ENCODE measurements at places on chromosomes 4 and X. TPM values are rescaled to one million over a fixed set of nuclear protein-coding genes. Genes with fewer than 3 reads are reported as not detected.

GRCh38 chr4:184506527-184507121 is 32.3 kb upstream of the IRF2 start:
- DNase-seq, result no peak

DNA sequence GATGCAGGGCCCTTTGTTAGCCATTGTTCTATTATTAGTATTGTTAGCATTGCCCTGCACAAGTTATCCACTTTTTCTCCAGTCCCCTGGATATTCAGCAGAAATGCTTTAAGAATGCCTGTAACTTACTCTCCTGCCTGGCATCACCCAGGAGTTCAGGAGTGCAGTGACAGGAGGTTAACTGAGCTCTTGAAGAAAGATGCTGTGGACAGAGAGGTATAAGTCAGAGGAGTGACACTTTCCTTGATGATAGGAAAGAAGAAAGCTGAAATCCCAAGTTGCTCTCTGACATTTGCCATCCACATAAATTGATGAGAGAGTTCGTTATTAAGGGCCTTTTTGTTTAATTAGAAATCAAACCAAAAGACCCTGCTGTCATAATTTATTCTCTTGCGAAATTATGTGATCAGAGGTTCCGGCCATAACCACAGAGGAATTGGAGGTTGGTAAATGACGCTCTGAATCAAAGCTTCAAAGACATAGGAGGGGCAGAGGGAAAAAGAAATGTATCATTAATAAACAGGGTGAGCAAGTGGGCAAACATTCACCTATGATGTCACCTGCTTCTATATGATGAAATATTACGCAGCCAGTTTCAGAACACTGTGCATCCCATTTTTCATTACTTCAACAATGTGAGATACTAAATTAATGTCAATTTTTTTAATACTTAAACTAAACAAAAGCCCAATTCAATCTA is 230.2 kb upstream of the JADE1 start:
- no peak for DNase-seq

DNA sequence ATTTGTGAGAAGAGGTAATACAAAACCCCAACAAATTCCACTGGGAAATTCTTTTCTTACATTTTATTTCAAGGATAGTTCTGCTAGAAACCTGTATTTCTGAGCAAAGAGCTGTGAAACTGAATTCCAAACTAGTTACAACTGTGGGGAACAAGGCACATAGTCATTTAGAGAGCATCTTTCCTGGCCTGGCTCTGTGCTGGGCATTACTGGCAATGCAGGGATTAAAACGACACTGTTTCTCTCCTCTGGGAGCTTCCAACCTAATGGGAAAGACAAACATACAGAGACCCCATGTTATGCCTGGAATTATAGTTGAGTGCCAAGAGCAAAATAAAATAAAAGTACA is 36.5 kb downstream of the SUPT20HL1 start:
- DNase-seq, result no peak

TCEAL9 gene
- polyA plus RNA-seq, result 197 TPM

DNA sequence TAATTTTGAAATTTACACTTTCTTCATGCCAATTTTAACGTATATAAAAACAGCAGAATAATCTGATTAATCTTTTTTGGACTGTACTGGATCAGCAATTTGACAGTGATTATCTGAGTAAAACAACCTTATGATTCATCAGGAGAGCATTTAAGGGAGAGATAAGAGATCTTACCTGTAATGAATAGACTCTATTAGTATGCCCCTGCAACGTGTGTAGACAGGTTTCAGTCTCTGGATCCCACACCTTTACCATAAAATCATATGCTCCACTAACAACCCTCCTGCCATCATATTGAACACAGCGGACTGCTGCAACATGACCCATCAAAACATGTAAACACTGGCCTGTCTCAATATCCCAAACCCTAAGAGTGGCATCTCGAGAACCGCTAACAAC is 210.1 kb downstream of the FBXW7 start:
- DNase-seq, result no peak

SOX3 gene
- not detected for polyA plus RNA-seq

AFM gene
- polyA plus RNA-seq, result 16.7 TPM

ZXDA gene
- polyA plus RNA-seq, result 5.5 TPM

- DNase-seq, result no peak
Observed at GRCh38 chr4:182017038-182017437, 226.2 kb upstream of the TENM3 start.

GRCh38 chrX:150926304-150926703 is 27.8 kb upstream of the CD99L2 start:
- DNase-seq, result no peak

GRCh38 chrX:45719751-45720501 is 519.2 kb upstream of the DIPK2B start:
- no peak for DNase-seq

SLITRK4 gene
- 17.9 TPM for polyA plus RNA-seq

USP17L29 gene
- not detected for polyA plus RNA-seq

ANK2 gene
- 80.7 TPM for polyA plus RNA-seq

DNA sequence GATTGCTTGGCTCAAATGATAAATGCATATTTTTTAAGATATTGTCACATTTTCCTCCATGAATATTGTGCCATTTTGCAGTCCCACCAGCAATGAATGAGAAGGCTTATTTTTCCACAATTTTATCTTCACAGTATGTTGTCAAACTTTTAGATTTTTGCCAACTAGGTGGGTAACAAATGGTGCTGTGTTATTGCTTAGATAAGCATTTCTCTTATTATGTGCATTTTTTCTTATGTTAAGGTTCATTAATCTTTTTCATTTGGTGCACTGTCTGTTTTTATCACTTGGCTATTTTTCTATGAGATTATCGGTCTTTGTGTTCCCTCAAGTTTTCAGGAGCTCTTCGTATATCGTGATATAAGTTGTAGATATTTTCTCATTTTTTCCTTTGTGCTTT is 13.4 kb upstream of the AFM start:
- DNase-seq, result no peak

- no peak for DNase-seq
Observed at GRCh38 chrX:29690061-29690460, 525.3 kb upstream of the MAGEB2 start.

DNA sequence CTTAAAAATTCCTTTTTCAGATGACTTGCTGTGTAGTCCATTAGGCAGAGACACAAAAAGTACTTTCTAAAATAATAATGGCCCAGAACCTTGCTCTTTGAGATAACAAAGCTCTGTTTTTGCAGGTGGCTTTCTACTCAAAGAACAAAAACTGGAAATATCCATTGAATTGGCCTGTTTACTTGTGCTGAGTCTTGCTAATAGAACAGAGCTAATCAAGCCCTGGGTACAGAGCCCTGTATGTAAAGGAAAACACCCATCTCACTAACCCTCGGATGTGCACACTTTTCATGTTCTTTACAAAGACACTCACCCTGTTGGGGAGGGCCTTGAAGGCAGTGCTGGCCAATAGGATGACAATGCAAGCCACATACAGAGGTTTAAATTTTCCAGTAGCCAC is 27.0 kb upstream of the LNX1 start:
- no peak for DNase-seq

GRCh38 chr4:165680821-165681220 is 192.2 kb upstream of the TLL1 start:
- DNase-seq, result no peak

GRCh38 chrX:146278381-146278780 is 460.8 kb downstream of the SLITRK2 start:
- no peak for DNase-seq

DNA sequence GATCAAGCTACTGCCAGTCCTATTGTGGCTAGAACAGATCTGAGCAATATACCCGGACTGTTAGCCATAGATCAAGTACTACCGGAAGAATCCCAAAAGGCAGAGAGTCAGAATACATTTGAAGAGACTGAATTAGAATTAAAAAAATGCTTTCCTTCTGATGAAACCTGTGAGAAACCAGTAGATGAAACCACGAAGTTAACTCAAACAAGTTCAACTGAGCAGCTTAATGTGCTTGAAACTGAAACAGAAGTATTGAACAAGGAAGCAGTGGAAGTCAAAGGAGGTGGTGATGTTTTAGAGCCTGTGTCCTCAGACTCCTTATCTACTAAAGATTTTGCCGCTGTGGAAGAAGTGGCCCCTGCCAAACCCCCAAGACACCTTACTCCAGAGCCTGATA is 46.8 kb downstream of the WDR44 start:
- DNase-seq, result no peak

DNA sequence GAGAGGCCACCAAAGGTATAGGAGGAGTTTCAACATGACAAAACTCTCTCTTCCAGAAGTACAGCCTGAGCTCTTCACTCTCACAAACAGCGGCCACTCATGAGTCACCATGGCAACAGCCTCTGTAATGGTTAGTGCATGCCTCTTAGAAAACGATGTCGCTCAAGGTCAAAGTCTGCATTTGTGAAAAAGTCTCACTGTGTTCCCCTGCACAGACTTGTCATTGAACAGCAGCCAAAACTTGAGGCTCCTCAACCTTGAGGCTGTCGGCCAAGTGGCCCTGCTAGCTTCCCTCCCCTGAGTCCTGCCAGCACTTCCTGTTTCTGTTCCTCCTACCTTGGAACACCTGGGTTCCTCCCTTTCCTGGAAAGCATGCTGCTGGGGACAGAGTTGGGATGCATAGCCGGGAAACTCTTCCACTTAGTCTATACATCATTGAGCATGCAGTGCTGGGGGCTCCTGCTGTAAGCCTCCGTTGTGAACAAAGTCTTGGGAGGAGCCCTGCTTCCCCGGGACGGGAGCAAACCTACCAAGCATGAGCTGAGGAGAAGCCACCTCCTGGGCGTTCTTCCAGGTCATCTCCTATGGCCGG is 66.6 kb downstream of the ING2 start:
- DNase-seq, result peak; percentile 43

XAGE2 gene
- polyA plus RNA-seq, result 0.68 TPM

- peak; percentile 71 for DNase-seq
Observed at GRCh38 chr4:53702334-53703266, 111.3 kb upstream of the LNX1 start.

ALB gene
- polyA plus RNA-seq, result 4.6 TPM

DNA sequence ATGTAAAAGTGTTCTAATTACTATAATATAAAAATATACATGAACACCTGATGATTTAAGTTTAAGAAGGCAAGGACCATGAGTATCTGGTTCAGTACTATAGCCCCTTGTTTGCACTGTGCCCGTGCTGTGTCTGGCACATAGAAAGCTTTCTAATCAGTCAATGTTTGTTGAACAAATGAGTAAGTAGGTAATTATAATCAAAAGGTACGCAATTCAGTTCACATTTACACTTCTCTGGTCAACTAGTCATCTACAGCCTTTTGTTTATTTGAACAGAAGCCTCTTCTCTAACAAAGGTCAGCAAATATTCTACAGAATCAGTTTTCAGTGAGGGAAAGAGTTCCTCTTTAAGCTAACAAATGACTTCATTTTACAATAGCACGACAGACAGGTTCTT is 523.3 kb downstream of the SMARCA1 start:
- DNase-seq, result no peak

DNA sequence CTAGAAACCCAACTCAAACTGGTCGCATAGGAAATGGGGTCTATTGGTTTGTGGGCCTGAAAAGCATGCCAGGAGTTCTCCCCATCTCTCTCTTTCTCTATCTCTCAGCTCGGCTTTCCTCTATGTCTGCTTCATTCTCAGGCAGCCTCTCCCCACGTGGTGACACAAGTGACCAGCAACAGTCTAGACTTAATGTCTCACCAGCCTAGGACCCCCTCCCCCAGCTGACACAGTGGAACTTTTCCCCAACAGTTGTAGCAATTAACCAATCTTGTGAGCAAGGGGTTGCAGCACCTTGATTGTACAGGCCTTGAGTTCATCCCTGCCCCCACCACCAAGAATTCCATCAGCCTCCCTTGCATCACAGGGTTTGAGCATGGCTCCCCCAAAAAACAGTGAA is 159.8 kb upstream of the KIT start:
- DNase-seq, result no peak

DNA sequence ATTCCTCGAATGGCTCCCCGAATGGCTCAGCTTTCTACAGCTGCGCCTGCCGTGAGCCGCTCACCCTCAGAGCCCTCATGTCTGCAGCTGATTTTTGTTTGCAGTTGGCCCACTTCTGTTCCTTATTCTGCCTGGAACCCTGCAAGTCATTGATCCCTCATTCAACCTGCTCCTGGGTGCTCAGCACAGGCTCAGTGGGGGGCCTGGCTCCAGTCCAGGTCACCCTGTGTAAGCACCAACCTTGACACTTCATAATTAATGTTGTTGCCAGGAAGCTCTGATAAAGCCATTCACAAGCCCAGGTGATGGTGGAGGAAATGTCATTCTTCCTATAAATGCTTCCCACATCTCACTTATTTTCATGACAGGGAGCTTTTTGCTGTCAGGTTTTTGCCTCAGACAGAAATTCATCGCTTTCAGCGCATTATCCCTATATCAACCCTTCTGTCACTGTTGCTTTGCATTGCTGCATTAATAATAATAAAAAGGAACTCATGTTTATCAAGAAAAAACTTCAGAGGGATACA is 85.7 kb downstream of the F11 start:
- no peak for DNase-seq

TLR8 gene
- polyA plus RNA-seq, result 0.15 TPM

NLGN3 gene
- 5.1 TPM for polyA plus RNA-seq

FGFBP1 gene
- not detected for polyA plus RNA-seq

GRCh38 chr4:6002492-6002833 is 15.8 kb downstream of the C4orf50 start:
- DNase-seq, result no peak

GRCh38 chr4:110034026-110034393 is 121.3 kb downstream of the EGF start:
- no peak for DNase-seq

DNA sequence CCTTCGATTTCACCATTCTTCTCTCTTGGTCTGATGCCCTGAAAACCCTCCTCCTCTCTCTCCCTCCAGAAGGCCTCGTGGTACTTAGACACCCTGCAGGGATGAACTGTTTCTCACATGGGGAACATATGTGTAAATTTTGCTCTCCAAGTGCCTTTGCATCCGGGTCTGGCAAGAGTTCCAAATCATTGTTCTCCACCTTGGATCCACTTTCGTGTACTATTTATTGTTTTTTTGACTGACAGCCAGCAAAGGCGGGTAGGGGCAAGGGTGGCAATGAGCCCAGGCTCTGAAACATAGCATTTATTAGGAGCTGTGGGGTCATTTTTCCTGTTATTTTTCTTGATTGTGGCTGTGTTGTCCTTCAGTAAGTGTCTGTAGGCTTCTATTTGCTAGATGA is 81.7 kb downstream of the RTL5 start:
- DNase-seq, result no peak

DNA sequence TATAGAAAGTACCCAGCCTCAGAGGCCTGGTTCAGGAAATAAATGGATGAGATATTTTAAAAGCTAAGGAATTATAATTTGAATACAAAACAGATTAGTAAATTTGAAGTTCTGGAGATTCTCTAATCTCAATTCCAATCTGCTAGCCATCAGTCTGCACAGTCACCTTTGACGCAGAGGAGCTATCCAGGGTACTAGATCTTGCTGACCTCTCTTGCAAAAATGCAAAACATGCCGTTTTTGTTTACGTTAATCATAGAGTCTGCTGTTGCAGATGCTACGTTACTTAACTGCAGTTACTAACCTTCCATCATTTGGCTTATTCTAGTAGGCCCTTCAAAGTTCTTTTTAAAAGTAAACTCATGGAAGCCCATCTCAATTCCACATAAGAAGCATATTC is 10.4 kb downstream of the CCSER1 start:
- DNase-seq, result no peak

PLXNB3 gene
- 1.5 TPM for polyA plus RNA-seq

COL25A1 gene
- polyA plus RNA-seq, result 19.6 TPM

GRCh38 chr4:2285613-2286381 is 23.9 kb upstream of the MXD4 start:
- DNase-seq, result no peak

Measured in left kidney (tissue), 8 donors.